ENCODE measurements at places on chromosomes 3 and 15.

DNA sequence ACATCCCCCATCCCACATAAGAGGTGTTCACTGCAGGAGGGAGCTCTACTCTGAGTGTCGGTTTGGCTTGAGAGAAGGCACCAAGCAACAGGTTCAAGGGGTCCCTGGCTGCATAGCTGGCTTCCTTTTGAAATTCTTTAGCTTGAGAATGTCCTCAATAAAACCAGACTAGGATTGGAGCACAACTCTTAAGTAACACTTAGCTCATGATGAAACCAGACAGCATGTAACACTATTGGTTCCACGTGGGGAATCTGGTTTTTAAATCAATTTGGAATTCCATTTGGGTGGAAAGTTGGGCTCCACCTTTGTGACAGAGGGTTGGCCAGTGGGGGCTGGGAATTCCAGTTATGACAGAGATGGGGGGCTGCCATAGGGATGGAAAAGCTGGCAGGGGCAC lies 281.2 kb downstream of the TLE3 start:
- no peak for DNase-seq

DNA sequence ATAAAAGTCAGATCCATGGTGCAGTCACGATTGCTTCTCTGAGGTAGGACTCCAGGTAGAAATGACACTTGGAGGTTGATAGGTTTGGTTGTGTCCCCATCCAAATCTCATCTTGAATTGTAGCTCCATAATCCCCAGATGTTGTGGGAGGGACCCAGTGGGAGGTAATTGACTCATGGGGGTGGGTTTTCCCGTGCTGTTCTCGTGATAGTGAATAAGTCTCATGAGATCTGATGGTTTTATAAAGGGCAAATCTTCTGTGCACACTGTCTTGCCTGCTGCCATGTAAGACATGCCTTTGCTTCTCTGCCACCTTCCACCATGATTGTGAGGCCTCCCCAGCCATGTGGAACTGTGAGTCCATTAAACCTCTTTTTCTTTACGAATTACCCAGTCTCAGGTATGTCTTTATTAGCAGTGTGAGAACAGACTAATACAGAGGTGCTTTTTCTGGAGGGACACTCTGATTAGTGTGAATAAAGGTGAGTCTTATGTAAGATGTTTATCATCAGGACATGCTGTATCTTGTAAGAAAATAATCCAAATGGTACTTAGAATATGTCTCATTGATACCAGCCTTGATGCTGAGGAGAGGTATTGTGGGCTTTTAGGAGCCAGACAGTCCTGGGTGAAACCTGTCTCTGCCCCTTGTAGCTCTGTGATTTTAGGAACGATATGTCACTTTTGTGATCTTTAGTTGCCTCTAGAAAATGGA lies 43.0 kb downstream of the SLCO3A1 start:
- no peak for DNase-seq

DNA sequence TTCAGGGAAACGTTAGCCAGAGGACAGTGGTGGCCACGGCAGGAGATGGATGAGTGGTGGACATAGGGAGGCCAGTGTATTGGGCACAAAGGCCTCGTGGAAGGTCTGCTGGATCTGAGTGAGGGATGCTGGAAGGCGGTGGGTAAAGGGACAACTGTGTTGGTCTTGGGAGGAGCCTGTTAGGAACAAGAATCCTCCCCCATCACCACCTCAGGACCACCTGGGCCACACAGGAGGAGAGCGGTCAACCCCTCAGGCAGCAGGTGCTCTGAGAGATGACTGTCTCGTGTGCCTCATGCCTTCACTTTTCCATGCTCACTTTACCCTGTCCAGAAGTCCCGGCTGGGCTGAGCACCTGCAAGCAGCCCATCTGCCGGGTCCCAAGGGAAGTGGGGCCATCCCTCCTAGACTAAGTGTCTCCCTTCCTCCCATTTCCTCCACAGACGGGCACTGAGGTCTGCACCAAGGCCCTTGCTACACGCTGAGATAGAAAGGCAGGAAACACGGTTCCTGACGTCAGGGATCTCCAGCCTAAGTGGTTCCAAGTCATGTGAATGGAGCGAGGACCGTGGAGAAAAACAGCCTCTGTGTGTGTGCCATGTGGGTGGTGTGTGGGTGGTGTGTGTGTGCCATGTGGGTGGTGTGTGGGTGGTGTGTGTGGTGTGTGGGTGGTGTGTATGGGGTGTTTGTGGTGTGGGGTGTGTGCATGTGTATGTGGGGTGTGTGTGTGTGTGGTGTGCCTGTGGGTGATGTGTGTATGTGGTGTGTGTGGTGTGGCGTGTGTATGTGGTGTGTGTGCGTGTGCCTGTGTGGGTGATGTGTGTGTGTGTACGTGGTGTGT lies 47.8 kb upstream of the CTSH start:
- no peak for DNase-seq

GRCh38 chr15:80567721-80568157 lies 127.4 kb upstream of the ABHD17C start:
- no peak for DNase-seq

- no peak for DNase-seq
These were observed 732.4 kb downstream of the CADM2 start for GRCh38 chr3:85691196-85691595.

DNA sequence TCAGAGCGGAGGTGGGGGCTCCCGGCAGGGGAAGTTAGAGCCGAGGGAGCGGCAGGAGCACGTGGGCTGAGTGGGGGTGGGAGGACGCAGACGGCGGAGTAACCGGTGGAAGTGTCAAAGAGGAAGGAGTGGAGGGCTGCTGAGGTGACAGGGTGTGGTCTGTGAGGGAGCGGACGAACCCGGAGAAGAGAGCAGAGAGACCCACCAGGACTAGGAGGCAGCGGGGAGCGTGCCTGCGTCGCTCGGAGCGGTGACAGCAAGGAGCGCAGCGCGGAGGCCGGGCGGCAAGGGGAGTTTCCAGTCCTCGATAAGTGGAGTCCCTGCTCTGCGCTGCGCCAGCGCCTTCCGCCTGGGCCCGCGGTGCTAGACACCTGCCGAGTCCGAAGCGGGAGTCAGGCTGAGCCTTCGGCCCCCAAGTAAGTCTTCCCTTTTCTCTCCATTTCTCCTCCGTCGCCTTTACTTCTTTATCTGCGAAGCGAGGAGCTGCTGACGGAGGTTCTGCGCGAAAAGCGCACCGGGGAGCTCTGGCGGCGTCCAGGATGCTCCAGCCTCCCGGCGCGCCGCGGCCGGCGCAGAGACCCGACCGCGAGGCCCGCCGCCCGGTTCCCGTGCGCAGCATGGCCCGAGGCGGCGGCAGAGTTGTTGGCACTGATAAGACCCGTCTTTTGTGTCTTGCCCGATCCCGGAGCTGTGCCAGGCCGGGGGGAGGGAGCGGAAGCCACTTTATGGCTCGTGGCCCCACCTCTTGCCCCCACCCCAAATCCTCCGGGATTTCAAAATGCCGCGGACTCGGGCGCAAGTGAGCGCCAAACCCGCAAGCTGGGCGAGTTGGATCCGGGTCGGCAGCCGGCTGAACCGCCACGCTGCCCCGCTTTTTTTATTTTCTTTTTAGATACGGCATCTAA lies 533.0 kb upstream of the SEMA6D start:
- no peak for DNase-seq

GRCh38 chr3:39095778-39096177 lies 11.6 kb downstream of the GORASP1 start:
- no peak for DNase-seq

GRCh38 chr3:24235121-24235520 lies 259.5 kb downstream of the THRB start:
- DNase-seq = no peak

DNA sequence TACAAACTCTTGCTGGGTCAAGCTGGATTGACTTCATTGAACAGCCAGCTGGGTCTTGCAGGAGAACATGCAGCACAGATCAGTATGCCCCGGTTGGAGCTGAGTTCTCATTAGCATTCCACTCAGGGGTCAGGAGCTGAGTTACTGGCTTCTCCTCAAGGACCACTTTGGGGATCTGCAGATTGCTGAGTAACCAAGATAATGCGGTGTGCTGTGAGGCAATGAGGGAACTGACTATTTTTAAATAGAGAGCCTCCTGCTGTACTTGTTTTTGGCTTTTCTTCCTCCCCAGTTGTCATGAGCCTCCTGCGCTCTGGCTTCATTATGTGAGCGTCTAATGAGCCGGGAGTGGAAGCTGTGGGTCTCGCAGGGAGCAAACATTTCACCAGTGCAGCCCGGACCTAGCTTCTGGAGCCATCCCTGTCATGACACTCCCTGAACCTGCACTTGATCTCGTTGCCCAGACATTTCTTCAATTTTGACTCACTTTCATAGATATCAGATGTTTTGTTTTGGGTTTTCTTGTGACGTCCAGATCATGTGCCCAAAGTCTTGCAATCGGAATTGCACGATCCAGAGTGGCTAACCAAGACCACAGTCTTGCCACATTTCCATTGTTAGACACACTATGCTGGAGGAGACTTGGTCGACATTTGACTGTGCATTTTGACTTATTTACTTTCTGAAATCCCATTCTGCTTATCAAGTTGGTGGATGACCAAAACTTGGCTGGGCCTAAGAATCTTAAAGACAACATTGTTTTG lies 327.2 kb downstream of the LRTM1 start:
- DNase-seq = no peak

GRCh38 chr3:172557515-172558220 lies 34.4 kb upstream of the TNFSF10 start:
- DNase-seq = no peak

DNA sequence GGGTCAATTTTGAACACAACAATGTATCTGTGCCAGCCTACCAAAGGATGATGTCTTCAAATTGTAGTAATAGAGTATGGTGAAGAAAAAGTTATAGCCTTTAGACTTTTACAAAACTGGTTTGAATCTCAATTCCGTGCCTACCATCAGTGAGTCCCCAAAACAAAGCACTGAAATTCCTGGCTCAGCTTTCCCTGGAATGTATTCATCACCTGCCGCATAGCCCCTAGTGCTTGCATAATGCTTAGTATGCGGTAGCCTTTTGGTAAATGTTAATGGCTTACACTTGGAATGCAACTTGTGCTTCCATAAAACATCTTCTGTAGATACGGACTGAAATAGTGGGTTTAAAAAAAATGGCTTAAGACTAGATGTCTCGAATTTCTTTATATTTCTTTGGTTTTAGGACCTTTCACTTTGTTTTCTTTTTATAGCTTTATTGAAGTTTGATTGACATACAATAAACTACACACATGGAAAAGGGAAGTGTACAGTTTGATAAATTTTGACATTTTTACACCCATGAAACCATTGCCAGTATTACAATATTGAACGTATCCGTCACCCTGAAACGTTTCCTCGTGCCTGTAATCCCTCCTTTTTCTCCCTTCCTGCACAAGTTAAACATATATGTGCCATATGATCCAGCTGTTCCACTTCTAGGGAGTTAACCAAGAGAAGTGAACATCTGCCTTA lies 12.1 kb downstream of the SACM1L start:
- DNase-seq = no peak

DNA sequence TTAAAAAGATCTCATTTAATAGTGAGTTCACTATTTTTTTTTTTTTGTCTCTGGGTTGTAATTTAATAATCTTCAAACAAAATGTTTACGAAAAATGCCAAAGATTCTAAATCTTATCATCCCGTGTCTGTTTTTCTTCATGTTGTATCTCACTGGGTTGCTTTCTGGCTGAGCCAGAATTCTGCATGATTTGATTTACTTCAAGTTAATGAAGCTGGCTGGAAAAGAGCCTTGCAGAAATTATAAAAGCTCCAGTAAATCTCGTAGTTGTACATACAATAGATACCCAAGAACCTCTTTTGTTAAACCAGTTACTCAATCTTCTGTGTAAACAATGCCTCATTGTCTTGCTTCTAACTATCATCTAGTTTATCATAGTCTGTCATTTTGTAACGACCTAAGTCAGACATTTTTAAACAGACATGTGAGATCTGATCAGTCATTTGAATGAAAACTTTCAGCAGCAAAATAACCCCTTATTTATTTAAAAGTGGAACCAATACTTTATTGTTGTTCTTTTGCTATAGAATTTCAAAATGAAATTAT lies 249.0 kb downstream of the MCTP2 start:
- no peak for DNase-seq

- DNase-seq = no peak
These were observed at the start of gene ANKDD1A for GRCh38 chr15:64911311-64912186. Gene ANKDD1A (plus strand): TSS chr15:64911902. CDS start chr15:64911931, 29 bp downstream.

GRCh38 chr3:179949869-179950268 lies 86.9 kb downstream of the PEX5L start:
- no peak for DNase-seq

DNA sequence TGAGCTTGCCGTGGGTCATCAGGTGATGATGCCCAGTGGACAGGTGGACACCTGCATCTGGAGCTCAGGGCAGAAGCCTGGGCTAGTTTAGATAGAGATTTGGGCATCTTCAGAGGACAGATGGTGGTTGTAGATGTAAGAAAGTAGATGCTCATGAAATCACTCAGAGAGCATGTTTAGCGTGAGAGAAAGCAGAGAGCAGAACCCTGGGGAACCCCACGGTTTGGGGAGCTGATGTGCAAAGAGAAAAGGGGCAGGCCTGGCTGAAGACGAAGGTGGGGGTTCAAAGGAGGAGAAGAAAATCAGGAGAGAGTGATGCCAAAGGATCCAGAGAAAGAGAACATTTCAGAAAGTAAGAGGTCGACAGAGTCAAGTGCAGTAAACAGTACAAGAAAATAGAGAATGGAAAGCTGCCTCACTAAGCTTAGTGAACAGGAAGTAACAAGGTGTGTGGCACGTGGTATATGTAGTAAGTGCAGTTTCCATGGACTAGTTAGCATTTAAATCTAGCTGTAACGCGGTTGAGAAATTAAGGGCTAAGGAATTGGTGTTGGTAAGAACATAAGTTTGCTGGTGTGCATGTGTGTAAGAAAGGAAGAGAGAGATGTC lies 13.5 kb downstream of the TIGIT start:
- DNase-seq = no peak

DNA sequence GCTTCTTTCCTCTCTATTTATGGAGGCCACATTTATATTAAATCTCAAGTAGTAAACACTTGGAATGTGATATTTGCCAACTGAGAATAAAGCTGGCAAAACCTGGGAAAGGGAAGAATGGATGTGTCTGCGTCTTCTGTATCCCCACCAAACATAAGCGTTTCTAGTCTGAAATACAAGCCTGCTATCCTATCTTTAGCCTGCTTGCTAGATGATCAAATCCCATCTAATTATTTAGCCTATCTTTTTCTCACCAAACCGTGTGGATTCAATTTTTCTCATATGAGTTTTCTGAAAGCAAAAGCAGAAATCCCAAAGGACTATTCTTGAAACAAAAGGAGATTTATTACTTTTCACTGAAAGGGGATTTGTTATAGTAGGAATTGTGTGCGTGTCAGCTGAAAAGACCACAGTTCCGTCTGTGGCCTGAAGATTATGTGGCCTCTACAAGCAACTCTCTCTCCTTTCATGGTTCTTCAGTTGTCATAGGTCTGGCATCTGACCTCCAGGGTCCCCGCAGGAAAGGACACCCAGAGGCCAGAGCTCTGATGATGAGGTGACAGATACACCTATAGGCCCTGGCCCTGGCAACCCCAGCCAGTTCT lies 266.0 kb upstream of the MCTP2 start:
- DNase-seq = no peak

DNA sequence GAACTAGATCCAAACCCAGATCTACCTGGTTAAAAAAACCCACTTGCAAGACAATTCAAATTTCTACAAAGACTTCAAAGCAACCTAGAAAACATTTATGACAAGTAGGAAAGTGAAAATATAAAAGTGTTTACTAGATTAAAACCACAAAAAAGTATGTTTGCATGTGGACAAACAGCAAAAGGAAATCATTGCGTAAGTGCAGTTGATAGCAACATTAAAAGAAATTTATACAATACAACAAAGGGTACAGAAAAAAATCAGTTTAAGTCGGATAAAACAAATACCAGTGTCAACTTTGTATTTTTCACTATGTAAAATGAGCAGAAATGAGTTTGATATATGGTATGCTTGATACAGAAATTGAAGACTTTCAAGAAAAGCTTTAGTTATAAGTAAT lies 2.6 kb downstream of the EIF5A2 start:
- no peak for DNase-seq

All from stimulated activated CD4-positive, alpha-beta T cell treated with anti-CD3 and anti-CD28 coated beads, TNF-alpha, amount 100 ng/mL, for 24 hours (primary cell).